ENCODE measurements at places on chromosomes 3 and 15.

DNA sequence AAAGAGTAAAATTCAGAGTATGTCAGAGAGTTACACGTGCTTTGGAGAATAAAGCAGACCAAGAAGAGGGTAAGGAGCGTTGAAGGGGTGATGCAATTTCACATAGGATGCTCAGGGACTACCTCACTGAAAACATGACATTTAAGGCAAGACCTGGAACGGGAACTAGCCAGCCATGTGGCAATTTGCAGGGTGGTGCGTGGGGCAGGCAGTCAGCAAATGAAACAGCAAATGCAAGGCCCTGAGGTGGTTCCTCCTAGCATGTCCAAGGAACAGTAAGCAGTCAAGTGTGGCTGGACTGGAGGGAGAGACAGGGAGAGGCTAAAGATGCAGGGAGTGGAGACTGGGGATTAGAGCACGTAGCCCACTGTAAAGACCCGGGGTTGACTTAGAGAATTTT is 146.1 kb upstream of the LPP start:
- no peak for DNase-seq

- no peak for DNase-seq
Measured at GRCh38 chr15:88992912-88993376, 79.8 kb upstream of the MFGE8 start.

DNA sequence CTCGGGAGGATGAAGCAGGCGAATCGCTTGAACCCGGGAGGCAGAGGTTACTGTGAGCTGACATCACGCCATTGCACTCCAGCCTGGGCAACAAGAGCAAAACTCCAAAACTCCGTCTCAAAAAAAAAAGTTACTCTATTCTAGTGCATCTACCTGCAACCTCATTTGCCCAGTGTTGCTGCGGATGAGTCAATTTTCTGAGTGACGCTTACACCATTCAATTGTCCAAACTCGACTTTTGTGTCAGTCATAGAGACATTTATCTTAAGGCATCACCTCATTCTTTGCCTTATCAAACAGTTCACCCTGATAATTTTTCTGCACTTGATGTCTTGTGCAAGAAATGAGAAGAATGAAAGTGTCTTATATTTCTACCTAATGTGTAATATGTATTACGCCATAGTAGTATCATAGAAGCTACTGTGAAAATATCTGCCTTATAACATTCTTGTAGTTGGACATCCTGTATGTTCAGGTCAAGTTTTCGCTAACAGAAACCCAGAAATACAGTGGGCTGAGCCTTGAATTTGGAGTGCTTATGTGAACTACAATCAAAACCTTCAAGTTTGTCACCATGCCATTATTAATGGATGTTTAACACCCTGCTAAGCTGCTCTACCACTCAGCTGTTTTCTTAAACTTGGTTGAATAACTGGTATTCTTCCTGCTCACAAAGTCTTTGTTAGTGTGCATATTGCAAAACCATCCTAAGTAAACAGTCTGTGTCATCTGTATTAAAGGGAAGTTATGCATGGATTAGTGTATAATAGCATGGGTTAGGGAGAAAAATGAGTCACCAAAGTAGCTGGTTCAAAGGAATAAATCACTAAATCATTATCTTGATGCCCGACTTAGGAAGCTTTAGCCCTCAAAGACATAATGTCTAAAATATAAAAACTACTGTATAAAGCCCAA is 531.0 kb upstream of the NR2F2 start:
- no peak for DNase-seq

DNA sequence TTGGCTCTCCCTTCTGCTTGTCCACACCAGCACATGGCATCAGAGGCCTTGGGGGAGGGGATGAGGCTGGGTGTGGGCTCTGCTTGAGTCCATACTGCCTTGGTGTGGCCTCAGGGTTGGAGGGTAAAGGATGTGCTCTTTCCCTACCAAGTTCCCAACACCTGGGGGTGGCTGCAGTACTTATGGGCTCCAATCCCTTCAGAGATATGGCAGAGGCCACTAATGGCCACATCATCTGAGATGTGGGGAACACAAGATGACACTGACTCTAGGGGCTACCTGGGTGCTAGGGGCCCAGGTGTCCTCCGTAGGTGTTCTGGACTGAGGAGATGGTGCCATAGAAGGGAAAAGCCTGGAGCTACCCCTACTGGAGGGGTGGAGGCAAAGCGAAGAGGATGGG is 6.9 kb downstream of the CXCR6 start:
- no peak for DNase-seq

DNA sequence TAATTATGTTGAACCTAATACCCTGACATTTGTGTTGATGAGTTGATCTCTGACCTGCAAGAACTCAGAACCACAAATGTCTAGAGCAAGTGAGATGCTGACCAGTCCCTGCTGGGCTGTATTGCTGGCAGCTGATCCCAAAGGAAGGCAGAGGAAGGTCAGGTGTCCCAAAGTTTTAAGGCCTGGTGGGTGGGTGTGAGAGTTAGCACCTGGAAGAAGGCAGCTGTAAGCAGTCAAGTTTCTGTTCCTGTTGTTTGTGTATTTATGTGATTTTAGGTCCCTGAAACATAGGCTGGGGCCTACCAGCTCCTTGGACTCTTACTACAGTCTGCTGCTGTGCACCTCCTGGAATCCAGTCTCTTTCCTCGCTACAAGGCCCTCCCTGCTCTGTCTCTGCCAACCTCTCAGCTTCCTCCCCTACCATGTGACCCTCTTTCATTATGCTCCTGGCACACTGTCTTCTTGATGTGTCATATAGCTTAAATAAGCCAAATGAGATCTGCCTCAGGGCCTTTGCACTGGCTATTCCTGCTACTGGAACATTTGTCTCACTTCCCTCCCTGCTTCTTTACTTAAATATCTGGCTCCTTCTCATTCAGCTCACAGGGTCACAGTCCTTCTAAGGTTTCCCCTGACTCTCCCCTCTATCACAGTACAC is 31.0 kb upstream of the ATOSA start:
- no peak for DNase-seq

DNA sequence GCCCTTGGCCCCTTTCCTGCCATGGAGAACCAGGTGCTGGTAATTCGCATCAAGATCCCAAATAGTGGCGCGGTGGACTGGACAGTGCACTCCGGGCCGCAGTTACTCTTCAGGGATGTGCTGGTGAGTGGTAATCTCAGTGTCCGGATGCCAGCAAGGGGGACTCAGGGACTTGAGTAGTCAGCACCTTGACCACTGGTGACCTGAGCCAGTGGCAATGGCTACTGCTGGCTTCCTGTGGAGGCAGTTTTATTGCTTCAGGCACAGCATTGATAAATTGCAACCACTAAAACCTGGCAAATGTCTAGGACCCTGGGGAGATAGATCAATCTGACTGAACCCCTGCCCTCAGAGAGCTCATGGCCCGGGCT is 830 bp downstream of the MAP2K5 start:
- DNase-seq = no peak

Data from hematopoietic multipotent progenitor cell (in vitro differentiated cells).